ENCODE measurements at places on chromosomes 5 and 9.

DNA sequence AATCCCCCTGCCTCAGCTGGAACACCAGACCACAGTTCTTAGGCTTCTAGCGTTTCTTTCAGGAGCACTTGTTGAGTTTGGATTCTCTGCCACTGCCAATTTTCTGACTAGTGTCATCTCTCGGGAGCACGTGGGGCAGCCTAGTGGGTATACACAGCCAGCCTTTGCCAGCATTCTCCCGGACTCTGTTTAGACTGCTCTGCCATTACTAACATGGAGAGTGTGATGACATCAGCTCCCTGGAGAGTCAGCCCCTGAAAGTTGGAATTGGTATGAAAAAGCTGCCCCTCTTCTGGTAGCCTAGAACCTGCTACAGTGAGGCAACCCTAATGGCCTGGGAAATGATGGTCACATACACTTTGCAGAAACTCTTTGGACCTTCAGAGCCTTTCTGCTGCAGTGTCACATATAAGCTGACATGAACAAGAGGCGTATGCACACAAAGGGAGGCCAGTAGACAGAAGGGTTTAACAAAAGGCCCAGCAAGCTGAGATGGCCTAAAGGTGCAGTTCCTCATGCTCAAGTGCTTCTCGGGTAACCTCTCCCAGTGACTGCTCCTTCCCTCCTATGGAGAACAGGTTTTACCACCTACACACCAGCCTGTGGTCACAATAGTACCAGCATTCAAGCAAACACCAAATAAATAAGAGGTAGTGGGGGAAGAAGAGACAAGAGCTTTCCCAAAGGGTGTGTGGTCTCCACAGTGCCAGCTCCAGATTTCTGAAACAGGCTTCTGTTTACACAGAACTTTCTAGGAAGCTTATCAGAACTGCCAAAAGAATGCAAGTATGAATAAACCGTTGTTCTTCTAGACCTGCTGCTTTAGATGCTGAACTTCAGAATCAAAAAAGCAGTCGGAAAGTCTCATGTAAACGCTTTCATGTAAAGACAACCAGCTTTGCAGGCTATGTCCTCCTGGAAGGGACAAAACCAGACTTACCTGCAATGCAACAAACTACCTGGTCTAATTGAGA, 16.5 kb downstream of the SPACA9 start:
- DNase-seq = no peak

DNA sequence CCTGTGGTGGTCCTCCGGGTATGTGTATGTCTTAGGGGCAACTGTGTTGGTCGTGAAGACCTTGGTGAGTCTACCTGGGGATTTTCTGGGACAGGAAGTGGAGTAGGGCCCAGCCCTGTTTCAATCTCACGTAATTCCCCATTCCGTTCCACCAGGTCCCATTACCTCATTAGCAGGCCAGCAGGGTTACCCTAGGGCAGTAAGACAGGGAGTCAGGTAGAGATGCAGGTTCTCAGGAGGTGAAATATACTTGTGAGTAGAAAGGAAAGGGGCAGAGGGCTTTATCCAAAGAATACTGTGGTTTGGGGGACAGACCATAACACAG, 56.5 kb downstream of the MACROH2A1 start:
- no peak for DNase-seq

DNA sequence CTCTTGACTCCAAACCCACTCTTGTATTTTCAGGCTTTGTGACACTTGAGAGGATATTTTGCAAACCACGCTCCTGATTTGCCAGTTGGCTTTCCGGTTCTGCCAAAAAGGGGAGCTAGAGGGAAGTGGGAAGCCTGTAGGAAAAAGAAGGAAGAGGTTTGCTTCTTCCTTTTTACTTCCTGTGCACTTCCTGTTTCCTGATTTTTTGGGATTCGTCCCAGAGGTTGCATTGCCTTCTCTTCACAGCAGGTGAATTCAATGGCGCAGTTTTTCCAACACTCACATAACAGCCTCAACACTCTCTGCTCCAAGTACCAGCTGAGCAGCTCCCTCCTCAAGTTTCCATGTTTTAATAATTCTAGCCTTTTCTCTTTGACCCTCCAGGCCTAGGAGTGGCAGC, 47.7 kb downstream of the SLC24A2 start:
- no peak for DNase-seq

- DNase-seq = no peak
Observed at GRCh38 chr5:145699846-145700245, 135.3 kb downstream of the PRELID2 start.

DNA sequence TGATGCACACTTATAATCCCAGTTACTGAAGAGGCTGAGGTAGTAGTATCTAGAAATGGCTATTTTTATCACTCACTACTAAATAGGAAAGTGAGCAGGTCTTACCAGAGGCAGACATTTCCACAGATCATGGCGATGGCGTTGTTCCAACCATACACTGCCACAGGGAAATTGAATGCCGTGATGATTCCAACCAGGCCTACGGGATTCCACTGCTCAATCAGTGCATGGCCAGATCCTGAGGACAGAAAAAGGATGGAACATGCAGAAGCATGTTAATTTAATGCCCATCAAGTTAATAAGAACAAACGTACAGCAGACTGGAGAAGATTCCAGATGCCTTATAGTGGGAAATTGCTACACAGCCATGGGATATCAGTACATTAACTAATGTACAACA, 18.0 kb downstream of the ALDH7A1 start:
- DNase-seq = no peak

DNA sequence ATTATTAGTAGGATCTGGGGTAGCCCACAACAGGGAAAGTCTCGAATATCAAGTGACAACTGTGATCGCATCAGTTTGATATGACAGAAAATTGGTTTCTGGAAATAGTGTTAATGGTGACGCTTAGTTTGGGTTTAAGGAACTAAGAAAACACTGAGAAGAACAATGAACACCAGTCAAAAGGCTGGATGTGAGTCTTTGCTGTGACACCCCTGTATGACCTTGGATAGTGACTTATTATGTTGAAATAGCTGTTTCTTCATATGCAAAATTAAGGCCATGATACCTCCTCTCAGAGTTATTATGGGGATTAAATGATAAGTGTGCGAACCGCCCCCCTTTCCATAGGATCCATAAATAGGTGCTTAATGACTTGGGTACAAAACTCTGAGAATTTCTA, 926 bp downstream of the DNAJC25 start:
- DNase-seq = no peak

DNA sequence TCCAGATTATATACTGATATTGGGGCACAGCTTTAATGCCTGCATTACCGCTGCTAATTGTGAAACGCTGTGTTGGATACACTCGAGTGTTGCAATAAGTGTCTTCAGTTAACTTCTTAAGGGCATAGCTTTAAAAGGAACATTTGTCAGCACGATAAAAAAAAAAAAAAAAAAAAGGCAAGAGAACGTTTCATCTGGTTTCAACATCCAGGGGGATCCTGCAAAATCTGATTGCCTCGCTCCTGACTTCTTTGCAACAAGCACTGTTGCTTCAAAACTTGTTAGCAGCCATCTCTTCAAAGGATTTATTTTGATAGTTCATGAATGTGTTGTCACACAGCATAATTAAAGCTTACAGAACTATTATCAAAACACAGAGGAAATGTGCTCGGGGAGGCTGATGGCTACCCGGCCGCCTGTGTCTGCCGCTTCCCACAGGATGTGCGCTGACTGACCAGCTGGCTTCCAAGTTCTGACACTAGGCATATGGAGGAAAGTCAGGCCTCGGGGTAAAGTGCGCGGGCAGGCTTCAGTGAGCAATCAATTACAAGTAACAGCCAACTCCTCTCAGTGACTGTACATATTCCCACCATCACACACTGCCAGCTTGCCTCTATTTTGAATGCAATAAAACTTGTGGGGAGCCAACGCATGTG, 77.7 kb downstream of the EBF1 start:
- no peak for DNase-seq

DNA sequence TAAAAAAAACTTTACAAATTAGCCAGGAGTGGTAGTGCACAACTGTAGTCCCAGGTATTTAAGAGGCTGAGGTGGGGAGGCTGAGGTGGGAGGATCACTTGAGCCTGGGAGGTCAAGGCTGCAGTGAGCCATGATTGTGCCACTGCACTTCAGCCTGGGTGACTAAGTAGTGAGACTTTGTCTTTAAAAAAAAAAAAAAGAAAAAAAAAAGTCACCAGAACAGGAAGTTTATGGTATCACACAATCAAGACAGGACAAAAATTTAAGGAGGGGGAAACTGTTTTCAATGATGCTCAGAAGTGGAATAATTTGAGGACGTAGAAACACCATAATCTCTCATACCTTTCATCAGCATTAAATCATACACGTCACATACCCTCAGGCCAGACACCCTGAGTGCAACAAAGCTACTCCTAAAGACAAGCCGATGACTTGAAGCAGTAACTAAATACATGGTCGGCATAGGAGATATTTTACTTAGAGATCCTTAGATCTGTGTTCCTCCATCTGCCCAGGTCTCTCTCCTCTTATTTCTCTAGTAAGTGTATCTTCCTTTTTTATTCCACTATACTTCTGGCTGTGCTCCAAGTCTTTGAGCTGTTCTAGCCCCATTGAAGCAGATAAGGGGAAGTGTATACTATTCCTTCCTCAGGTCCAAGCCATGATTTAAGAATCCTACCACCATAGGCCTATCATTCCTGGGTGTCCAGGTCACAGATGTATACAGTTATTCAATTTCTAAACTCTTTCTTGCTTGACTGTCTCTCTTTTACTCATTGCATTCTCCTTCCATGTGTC, 91.3 kb upstream of the APC start:
- DNase-seq = no peak

- no peak for DNase-seq
Observed at GRCh38 chr5:99104538-99105132, 175.8 kb upstream of the CHD1 start.

GRCh38 chr9:37293664-37294524, 128.6 kb upstream of the GRHPR start:
- DNase-seq = no peak

GRCh38 chr5:168710706-168711105, 131.5 kb upstream of the PANK3 start:
- no peak for DNase-seq

- DNase-seq = no peak
Observed at GRCh38 chr5:98770911-98771322, 2.5 kb upstream of the RGMB start.

- no peak for DNase-seq
Observed at GRCh38 chr5:90182726-90183125, 226.8 kb downstream of the CETN3 start.

Data from activated naive CD4-positive, alpha-beta T cell treated with anti-CD3 and anti-CD28 coated beads, Interleukin-2, amount 50 U/mL, for 16 hours (primary cell).